ENCODE measurements at places on chromosomes 11 and 22.

DNA sequence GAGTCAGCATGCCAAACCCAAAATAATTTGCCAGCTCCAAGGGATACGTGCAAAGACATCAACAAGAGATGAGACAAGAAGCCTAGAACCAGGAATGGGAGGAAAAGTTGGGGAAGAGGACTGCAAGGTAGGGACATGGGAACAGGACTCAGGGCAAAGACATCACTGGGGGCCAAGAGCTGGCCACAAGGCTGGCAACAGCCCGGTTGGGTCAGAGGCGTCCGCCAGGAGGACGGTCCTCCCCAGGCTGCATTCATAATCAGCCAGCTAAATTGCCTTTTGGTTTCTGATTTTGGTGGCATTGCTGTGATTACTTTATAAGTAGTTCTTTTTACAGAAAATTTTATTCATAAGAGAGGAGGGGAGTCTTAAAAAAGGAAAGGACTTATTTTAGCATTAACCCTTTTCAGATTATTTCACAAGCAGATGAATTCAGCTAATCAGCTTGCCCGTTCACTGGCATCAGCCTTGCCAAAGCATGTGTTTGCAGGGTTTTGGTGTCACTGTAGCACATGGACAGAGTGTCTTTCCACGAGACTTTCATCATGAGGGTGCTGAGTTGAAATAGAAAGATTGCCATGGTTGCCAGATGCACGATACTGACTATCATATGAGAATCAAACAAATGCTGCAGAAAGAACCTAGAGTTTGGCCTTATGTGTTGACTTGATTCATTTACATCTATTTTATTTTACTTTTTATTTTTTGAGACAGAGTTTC, 23.2 kb upstream of the NAV2 start:
- no peak for DNase-seq

- no peak for DNase-seq
These were observed 10.4 kb downstream of the PNPLA5 start for GRCh38 chr22:43881091-43882061.

DNA sequence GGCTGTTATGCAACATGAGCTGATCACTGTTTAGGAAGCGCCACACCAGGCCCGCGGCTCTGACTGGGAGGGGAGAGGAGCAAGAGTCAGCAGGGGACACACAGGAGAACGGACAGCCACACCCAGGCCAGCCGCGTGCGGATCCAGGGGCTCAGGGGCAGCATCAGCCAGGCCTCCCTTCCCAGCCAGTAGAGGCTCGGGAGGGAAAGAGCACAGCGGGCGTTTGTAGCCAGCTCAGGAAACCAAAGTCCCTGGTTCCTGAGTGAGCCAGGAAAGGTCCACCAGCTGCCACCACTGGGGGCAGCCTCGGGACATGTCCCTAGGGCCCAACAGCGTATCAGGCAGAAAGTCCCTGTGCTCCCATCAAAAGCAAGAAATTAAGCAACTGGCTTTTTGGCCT, 71.8 kb upstream of the PITPNB start:
- no peak for DNase-seq

DNA sequence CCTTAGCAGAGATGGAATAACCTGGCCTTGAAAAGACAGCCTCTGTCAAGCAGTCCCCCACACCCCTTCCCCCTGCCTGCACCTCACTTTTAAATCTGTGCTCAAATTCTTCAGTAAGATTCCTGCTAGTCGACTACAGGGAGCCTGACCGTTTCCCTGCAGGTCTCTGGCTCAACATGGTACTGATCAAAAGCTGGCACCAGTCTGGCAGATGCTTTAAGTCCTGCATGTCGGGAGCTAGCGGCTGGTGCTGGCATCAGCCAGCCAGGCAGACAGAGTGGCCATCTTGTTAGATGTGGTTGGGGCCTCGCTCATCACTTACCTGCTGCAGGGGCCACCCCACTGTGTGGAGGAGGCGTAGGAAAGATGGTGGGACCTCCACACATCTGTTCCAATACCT, 204.4 kb upstream of the SORL1-AS1 start:
- no peak for DNase-seq

DNA sequence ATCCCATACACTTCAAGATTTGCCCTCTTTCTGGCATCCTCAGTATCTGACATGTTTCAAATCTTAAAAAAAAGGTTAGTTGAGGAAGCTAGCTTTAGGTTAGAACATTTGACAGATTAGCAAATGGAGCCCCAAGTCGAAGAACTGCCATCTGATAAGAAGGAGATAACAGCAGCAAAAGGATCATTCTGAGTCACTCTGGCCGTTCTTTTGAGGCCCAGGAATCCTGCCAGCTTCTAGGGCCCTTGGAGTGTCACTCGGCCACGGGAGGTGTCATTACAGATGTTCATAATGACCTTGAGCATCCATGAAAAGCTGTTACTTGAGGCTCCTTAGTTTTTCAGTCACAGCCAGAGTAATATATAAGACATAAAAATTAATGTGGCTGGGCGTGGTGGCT, 132.1 kb upstream of the RASSF10 start:
- DNase-seq: no peak

- no peak for DNase-seq
These were observed 887.1 kb downstream of the DLG2 start for GRCh38 chr11:84740050-84740449.

DNA sequence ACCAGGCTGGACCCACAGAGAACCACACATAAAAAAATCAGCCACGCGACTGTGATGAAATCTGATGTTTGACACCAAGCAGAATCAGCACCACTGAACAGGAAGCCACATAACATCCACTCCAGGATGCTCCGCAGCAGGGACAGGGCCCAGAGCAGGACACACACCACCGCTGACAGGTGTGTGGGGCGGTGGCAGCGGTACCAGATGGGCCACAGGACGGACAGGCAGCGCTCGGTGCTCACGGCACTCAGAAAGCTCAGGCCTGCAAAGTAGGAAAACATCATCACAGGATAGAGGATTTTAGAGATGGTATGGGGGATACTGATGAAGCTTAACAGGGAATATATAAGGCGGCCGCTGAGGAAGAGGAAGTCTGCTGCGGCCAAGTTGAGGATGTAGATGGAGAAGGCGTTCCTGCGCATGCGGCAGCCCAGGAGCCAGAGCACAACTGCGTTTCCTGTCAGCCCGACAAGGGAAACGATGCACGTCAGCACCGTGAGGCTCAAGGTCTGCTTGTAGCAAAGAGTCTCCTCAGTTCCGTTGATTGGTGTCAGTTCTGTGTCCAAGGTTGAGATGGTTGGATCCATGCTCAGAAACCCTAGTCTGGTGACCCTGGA, 4.9 kb downstream of the MRGPRX1 start:
- DNase-seq: no peak

- no peak for DNase-seq
These were observed 7.5 kb upstream of the EMID1 start for GRCh38 chr22:29198240-29198639.

DNA sequence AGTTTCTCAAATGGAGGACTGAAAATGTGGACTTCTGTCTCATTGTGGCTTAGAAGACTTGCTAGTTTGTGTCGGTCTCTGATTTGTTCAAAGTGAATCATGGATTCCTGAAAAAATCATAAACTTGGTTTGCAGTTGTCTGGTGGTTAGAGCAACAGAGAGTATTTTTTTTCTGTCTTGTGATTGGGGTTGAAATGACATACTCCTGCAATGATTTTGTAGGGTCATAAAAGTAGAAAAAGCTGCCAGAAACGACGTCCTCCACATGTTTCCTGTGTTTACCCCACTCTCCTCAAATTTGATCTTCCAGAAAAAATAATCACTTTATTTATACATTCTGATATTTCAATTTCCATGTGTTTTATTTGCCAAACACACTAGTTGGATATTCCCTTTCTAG, 219.2 kb upstream of the PGR start:
- no peak for DNase-seq

GRCh38 chr11:31110830-31111229, 258.7 kb downstream of the DCDC1 start:
- no peak for DNase-seq
